ENCODE measurements at places on chromosomes 12 and 14. TPM values are rescaled to one million over a fixed set of nuclear protein-coding genes. Genes with fewer than 3 reads are reported as not detected.

DNA sequence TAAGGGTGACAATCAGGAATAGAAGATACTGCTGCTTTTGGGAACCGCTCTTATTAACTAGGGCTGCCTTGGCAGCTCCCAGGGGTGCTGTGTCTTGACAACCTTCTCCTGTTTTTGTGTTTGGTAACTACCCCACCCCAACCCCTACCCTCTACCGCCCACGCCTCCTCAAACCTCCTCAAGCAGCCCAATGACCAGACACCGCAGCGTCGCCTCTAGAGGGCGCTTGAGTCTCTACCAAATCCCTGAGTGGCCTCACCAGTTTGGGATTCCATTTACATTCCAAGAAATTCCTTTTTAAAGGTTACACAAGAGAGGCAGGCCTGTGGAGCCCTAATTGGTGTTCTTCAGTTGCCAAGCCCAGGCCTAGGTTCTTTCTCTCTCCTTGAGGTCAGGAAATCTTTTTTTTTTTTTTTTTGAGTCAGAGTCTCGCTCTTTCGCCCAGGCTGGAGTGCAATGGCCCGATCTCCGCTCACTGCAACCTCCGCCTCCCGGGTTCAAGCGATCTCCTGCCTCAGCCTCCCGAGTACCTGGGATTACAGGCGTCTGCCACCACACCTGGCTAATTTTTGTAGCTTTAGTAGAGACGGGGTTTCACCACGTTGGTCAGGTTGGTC, 72.4 kb upstream of the USP44 start:
- no peak for DNase-seq

SAMD4A gene
- total RNA-seq, result 15.7 TPM

GRCh38 chr12:110467847-110468213, 227 bp downstream of the GPN3 start:
- DNase-seq, result no peak

HOXC4 gene
- total RNA-seq, result not detected

NAA25 gene
- total RNA-seq, result 41.8 TPM

CDH24 gene
- total RNA-seq, result 17.5 TPM

- no peak for DNase-seq
Measured at GRCh38 chr14:55877942-55878341, 240.3 kb upstream of the PELI2 start.

- no peak for DNase-seq
Measured at GRCh38 chr12:27064397-27065342, 17.7 kb downstream of the C12orf71 start.

DCAF5 gene
- total RNA-seq, result 34.2 TPM

GRCh38 chr14:95769976-95770375, 56.1 kb upstream of the TCL1A start:
- no peak for DNase-seq

DNA sequence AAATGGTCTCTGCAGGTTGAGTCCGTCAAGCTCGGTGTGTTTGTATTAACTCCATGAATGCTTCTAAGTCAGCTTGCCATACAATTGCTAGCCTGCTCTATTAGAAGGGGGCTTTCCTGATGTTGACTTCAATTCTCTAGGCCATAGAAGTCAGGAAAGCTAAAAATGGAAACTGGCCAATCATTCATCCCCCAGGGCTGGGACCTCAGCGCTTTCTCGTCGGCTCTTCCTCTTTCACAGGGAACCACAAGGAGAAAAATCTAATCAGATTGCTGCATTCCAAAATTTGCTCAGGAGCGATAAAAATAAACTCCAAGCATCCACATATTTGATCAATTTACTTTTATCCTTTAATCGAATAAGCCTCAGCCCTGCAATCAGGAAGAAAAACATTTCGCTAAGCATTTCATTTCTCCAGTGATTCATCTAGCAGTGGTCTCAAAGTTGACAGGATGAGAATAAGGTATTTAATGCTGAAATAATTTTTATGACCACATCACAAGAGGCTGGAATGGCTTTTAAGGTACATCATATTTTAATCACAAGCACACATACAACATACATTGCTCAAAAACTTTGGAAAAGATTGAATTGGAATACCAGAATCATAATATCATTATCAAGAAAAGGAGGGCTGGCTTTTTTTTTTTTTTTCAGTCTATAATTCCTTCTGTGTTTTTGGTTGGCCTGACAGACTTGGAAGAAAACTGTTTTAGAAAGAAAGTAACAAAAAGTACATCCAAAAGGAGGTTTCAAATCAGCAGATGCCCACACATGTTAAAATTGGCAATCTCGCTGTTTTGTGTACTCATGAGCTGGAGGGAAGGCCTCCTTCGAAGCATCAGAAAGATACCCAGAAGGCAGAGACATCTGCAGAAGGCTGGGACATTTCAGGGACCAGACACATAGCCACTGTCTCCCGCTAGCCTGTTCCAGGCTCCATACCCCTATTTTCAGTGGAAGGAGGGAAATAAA, 316.3 kb downstream of the NUAK1 start:
- DNase-seq, result no peak

- peak; percentile 77 for DNase-seq
Measured at GRCh38 chr12:47837190-47838171, 17.8 kb upstream of the HDAC7 start.

GRCh38 chr12:131091413-131091975, 137.8 kb downstream of the ADGRD1 start:
- DNase-seq, result no peak

DNA sequence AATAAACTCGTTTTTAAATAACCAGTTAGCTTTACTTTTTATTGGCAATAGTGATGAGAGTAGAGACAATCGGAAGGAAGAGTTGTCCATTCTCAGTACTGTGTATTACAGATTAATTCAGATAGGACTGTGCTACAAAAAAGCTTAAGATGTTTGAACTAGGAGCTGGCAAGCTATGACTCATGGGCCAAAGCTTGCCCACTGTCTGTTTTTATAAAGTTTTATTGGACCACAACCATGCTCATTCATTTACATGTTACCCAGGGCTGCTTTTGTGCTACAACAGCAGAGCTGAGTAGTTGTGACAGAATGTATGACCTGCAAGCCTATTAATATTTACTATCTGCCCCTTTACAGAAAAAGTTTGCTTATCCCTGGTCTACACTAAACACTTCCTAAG, 19.4 kb downstream of the GNS start:
- no peak for DNase-seq

MYO1A gene
- 0.36 TPM for total RNA-seq

SLC10A1 gene
- not detected for total RNA-seq

CHST11 gene
- total RNA-seq, result 27.9 TPM

DNA sequence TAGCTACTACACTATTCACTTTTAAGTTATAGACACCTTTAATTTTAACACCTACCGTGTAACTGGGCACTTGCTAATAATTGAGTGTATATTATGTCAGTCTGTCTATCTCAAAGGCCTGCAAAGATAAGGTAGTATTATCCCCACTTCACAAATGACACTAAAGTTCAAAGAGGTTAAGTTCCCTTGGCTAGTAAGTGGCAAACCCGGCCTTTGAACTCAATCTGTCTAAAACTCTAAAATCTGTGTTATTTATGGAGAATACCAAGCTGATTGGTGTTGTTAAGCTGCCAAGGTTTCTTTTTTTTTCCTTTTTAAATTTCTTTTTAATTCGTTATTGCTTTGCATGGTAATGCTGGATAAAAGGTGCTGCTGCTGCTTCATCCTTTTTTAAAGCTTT, 37.7 kb downstream of the YLPM1 start:
- DNase-seq, result no peak

- no peak for DNase-seq
Measured at GRCh38 chr12:131923260-131923659, 5.8 kb upstream of the PUS1 start.

DNA sequence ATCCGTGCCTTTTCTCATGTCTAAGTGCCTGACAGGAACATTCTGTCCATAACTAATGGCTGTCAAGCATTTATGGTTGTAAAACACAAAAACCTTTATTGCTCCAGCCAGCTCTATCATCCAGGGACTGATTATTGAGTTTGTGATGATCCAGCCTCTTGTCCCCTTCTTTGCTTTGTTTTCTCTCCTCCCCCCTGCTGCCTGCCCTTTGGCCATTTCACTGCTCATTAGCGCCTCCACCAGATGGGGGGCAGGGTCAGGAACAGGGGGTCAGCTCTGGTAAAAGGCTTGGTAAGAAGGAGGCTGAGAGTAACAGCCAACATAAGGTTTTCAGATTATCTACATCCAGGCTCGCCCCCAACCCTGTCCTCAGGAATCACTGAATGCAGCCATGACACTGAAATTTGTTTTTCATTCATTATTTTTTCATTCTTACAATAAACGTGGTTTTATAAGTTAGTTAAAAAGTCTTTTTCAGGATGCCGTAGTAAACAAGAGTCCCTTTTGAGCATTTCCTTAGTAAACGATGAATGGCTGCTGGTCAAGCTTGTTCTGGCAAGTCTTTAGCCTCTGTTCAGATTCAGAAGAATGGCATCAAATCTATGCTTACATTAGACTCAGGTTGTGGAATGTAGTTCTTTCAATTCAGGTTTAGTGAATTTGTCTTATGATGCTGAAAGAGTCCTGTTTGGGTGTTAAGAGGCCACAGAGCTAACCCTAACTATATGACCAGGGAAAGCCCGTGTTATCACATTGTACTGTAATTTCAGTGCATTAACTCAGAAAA, 21.7 kb downstream of the HMGA2 start:
- DNase-seq, result no peak

DNA sequence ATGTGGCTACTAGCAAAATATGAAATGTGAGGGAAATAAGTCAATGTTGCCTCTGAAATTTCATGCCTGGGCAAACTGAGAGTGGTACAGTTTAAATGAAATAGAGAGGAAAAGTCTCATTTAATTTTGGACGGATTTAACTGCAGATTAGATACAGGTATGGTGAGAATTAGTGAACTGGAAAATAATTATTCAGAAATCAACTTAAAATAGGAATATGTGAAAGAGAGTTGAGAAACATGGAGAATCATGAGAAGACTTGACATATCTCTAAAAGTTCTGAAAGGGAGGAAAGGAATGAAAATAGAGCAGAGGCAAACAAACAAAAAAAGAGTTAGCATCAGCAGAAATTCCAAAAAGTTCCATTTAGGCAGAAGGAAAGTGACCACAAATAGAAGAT, 33.5 kb upstream of the BMAL2 start:
- DNase-seq, result no peak

NGB gene
- total RNA-seq, result 1.5 TPM

- DNase-seq, result no peak
Measured at GRCh38 chr12:118986050-118986449, 4.7 kb downstream of the SRRM4 start.

DNA sequence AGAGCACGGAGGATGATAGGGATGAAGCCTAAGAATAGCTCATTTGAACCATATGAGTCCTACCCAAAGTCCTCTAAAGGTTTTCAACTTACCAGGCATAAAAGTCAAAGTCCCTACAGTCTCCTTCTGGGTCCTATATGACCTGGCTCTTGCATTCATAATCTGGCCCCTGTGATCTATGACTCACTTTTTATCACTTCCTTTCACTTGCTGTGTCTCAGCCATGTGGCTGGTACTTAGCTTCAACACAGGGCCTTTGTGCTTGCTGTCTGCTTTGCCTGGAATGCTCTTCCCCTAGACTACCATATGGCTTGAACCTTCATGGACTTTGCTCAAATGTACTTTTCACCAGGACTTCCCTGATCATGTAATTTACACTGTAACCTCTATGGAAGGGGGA, 137.6 kb upstream of the TMTC1 start:
- DNase-seq, result no peak

DNA sequence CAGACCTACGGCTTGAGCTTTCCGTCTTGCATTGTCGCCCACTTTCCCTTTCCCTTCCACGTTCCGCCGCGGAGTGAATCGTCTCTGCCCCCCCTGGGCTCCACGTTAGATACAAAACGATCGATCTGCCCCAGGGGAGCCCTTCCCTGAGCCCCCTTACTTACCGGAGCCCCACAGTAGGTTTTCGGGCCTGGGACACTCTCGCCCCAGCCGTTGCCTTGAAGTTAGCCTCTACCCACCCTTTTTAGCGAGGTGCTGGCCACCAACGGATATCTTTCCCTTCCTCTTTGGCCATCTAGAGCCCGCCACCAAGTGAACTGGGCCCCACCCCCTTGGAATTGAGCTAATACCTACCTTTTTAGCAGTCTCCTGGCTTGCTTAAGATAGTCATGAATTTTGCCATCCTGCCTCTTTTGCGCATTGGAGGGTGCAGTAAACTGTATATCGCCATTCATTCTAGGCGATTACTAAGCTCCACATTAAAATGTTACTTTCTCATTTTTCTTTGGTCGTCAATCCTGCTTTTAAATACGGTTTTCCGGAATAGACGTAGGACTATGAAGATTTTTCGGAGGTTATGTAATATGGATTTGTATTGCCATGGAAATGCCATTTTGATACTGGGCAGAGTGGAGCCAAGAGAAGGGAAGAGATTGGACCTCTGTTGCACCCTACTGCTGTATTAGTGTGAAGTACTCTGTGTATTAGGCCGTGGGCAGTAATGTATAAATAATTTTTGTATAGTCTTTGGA, 764 bp downstream of the RBM25 start:
- peak; percentile 36 for DNase-seq

- no peak for DNase-seq
Measured at GRCh38 chr12:110554184-110554583, 28.9 kb downstream of the PPTC7 start.

KLRC3 gene
- total RNA-seq, result 5.7 TPM

DNA sequence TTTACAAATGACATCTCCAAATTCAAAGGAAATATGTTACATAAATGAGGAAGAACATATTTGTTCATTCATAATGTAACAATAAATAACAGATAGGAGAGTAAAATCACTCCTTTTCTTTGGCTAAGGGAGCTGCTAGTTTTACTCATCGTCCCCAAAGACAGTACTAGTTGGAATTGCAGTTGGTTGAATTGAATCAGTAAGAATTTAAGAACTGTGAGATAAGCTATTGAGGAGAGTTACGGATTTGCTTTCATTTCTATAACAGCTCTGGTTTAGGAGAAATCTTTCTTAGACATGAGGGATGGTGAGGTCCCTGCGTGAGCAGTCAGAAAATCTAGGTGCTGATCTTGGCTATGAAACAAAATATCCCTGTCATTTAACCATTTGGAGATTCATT, 402.8 kb downstream of the AEBP2 start:
- DNase-seq, result no peak

FOXN4 gene
- total RNA-seq, result 0.45 TPM

DNA sequence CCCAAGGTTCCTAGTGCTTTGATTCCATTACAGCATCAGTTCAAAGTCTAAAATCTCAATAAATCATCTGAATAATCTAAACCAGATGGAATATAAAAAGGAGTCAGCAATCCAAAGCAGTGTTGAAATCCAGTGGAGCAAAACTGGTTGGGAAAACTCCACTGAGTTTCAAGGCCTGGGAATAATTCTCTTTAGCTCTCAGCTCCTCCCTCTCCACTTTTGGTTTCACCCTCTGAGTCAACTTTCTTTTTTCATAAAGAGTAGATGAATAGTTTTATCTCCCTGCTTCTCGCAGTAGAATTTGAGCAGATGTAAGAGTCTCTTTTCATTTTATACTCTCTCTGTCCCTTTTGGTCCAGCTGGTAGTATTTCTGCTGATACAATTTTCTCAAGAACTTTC, 338.6 kb downstream of the APAF1 start:
- no peak for DNase-seq

GRCh38 chr12:79294590-79294989, 396.2 kb downstream of the PAWR start:
- DNase-seq, result no peak

- DNase-seq, result no peak
Measured at GRCh38 chr12:117022465-117022864, 76.8 kb downstream of the TESC start.

PARP11 gene
- total RNA-seq, result 17.0 TPM

GRCh38 chr12:118061011-118061872, at the start of gene WSB2:
TSS of gene WSB2 (minus strand) at chr12:118061179. CDS start at chr12:118061048, 131 bp downstream.
- peak; percentile 83 for DNase-seq

GRCh38 chr14:94164685-94165431, 9.3 kb upstream of the PPP4R4 start:
- no peak for DNase-seq

All from cerebellum (tissue), 4 donors.